ENCODE measurements at places on chromosomes 16 and 17.

DNA sequence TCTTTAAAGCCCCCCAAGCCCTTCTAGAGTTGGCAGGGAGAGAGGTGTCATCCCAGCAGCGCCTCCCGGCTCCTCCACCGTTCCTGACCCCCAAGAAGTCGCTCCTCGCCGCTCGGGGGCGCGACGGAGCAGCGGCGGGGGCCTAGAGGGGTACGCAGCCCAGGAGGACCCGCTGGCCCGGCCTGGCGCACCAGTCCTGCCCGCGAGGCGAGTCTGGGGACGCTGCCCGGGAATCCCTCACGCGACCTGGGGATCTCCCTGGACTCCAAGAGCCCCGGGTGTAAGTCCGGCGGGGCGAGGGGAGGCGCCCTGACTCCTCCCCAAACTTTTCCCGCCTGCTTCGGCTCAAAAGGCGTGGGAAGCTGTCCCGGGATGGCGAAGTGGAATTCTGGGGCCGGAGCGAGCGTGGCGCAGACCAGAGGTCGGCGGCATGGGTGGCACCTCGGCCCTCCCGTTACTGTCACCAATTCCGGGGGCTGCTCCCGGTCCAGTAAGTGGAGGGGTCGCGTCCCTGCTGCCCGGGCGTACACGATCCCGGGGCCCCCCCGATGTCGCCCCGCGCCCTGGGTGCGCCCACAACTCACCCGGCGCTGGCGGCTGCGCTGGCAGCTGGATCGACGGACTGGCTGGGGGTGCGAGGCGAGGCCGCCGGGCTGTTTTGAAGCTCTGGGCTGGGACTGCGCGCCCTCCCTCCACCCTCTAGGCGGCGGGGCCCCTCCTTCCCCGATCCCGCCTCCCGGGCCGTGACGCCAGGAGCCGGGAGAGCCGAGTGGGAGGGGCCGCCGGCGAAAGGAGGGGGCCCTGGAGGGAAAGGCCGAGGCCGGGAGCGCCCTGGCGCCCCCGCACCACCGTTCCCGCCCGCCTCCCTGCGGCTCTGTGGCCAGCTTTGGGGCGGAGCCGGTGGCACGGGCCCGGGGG is at the start of gene EMP2:
EMP2 (minus strand) TSS at position 634 of the 918 bp plus-strand sequence. CDS start 32,981 bp downstream, outside the sequence.
- DNase-seq, result no peak

- no peak for DNase-seq
These were observed 6.4 kb upstream of the MTSS2 start for GRCh38 chr16:70692130-70692872.

DNA sequence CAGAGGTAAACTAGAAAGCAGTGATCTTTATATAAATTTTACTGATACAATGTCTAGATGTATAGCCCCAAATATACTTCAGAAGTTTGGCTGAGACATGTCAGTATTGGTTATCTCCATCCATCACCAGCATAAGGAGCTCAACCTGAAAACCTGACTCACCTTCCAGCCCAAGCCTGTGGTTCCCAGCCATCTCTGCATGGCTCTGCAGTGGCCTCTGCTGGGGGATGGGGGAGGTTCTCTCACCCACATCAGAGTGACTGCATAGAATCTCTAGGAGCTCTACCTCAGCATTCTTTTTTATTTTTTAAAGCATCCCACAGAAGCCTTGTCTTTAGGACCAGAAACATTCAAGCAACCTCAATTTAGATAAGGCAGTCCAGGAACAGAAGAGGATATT is 27.3 kb downstream of the USP7 start:
- DNase-seq, result peak; percentile 79

- DNase-seq, result no peak
These were observed 10.1 kb downstream of the POLR3K start for GRCh38 chr16:43294-43693.

DNA sequence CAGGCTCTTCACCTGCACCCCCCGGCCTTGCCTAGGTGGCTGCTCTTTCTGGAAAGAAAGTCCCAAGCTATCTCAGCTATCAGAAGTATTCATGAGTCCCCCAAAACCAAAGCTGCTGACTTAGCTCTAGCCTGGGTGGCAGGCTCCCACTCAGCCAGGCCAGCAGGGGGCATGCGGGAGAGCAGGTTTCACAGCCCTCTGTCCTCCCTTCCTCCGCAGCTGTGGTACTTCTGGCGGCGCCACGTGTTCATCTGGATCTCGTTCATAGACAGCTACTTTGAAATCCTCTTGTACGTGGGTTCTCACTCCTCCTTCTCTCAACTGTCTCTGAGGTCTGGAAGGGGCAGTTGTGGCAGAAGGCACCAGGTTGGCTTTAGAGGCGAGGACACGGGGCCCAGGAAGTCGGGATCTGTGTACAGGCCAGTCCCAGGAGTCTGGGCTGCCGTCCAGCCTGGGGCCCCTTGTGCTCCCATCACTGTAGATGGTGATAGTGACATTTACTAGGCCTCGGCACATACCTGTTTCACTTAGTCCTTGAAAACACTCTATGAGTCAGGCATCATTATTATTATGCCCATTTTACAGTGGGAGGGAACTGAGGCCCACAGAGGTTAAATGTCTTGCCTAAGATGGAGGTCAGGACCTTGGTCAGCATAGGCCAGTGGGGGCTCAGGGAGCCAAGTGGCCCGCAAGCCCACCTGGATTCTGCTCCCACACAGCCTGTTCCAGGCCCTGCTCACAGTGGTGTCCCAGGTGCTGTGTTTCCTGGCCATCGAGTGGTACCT is 12.9 kb downstream of the TRPV2 start:
- DNase-seq, result no peak

DNA sequence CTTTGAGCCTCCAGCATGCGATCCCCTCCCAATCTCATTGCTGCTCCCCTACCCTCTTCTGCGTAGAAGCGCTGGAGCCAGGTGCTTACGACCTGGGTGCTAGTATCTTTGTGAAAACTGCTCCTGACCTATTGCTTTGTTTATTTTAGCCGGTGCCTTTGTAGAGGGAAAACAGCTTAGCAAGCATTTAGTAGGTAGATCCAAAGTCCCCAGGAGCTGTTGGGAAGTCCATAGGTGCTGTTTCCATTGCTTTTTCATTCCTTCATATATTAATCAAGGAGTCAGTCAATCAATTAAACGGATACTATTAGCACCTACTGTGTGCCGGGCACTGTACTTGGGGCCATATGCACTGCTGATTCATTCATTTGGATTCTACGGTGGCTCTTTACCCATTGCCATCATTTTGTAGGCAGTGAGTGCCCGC is 497.6 kb downstream of the WWOX start:
- DNase-seq, result no peak

- DNase-seq, result no peak
These were observed 8.8 kb upstream of the PAM16 start for GRCh38 chr16:4359914-4360313.

GRCh38 chr16:84040823-84041820 is 1.5 kb downstream of the SLC38A8 start:
- no peak for DNase-seq

DNA sequence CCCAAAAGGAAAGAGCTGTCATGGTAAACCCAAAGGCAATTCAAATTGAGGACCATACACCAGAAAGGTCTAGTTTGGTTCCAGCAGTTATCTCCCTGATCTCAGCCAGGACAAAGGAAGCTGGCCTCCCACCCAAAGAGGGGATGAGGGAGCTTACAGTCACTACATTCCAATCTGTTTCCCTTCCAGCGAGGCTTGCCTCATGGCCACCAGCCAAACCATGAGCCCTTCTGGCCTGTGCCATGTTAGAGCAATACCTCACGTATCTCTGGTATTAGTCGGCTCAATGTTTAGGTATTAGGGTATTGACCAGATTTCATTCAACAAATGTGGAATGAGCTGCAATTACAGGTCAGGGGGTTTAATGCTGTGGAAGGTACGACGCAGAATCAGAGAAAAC is 8.4 kb downstream of the NDUFAB1 start:
- DNase-seq, result no peak

- DNase-seq, result no peak
These were observed 14.9 kb upstream of the NFATC3 start for GRCh38 chr16:68070249-68070730.

- DNase-seq, result no peak
These were observed 100.6 kb upstream of the METRNL start for GRCh38 chr17:82978765-82979349.

DNA sequence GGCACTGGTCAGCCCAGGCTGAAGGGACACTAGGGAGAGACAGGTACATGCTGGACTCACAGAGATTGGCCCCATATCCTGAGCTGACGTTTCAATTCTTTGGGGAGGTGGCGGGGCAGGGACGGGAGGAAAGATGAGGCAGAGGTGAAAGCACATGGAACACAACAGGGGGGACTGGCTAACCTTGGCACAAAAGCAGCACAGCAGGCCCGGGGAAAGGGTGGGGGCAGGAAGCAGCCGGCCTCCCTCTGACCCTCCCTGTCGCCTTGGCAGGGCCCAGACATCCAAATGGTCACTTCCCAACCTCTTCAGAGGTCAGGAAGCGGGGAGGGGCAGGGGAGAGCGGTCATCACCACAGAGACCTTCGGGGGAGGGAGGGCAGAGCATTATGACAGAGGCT is 6.6 kb downstream of the VAT1 start:
- DNase-seq, result no peak

DNA sequence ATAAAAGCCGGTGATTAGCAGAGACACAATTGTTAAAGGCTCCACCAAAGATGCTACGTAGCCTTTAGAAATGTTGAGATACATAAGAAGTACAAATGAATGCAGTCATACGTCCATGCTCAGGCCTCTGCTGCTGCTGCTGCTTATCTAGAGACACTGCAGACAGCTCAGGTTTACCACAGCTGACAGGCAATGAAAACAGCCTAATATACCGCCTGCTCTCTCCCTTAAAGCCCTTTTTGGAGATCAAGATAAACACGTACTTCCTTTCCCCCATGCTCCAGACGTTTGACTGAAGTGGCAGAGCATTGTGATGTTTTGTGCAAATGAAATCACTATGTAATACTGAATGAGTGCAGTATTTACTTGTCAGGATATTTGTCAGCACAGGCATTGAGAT is 185.3 kb downstream of the AATF start:
- no peak for DNase-seq

- DNase-seq, result no peak
These were observed 21.0 kb downstream of the CYB5D2 start for GRCh38 chr17:4163951-4164350.

DNA sequence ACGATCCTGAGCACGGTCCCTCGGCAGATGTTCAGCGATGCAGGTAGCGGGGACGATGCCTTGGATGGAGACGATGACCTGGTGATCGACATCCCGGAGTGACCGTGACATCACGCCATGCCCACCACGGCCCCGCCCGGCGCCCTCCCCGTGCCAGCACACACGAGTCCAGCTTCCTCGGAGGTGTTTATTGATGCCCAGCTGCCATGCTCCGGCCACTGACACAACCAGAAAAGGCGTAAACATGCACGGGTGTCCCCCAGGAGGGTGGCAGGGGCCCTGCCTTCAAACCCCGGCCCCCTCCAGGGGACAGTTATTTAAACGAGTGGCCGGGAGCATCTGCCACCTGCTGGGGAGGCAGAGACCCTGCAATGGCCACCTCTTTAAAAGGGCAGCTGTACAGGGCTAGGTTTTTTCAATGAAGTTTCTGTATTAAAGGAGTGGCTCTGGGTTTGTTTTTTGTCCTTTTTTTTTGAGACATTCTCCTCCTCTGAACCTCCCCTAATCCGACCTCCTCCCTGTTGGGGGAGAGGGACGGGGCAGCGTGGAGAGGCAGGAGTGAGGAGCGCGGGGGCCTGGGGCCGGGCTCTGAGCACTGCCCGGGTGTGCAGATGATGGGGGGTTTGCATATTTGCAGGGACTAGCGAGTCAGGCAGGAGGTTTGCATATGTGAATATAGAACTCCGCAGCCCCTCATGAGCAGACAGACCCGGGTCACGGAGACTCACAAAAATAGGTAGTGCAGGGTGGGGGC is 5.3 kb downstream of the DOC2A start:
- DNase-seq, result no peak

DNA sequence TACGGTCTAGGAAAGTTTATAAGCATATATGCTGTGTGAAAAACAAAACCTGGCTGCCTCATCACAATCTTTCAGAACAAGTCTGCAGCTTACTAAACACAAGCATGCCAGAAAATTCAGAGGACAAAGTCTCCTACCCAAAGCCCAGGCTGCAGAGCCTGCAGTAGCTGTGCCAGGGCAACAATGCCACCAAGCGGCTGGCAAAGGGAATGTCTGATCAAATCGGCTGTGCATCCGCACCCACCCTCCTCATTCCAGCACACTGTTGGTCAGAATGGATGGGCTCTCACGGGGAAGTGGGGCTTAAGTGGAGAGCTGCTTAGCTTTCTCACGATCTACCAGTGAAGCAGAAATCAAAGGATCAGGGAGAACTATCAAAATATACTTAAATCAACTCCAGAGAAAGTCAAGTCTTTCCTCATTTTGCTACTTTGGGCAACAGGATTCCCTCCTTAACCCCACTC is 73.5 kb downstream of the CYTH1 start:
- peak; percentile 45 for DNase-seq

DNA sequence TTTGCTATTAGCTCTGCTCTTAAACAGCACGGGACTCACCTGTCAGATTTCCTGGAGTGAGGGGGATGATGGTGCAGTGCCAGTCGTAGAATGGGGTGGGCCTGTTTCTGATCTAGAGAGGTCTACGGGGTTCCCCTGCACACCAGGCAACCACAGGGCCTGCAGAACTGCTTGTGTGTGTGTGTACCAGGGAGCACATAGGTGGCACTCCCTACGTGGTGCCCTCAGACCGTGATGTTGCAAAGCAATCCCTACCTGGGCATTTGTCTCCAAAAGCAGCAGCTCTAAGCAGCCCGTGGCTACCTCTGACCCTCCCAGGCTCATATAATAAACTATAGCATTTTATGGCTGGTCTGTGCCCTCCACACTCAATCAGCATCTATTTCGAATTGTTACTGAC is 38.5 kb downstream of the MPRIP start:
- DNase-seq, result no peak

GRCh38 chr16:86077243-86077940 is 178.4 kb downstream of the IRF8 start:
- no peak for DNase-seq

- DNase-seq, result no peak
These were observed 97.8 kb upstream of the MAF start for GRCh38 chr16:79698341-79698753.

- DNase-seq, result no peak
These were observed 40.1 kb downstream of the ENGASE start for GRCh38 chr17:79114458-79115301.

GRCh38 chr17:57366558-57367351 is 110.4 kb downstream of the MSI2 start:
- DNase-seq, result no peak

DNA sequence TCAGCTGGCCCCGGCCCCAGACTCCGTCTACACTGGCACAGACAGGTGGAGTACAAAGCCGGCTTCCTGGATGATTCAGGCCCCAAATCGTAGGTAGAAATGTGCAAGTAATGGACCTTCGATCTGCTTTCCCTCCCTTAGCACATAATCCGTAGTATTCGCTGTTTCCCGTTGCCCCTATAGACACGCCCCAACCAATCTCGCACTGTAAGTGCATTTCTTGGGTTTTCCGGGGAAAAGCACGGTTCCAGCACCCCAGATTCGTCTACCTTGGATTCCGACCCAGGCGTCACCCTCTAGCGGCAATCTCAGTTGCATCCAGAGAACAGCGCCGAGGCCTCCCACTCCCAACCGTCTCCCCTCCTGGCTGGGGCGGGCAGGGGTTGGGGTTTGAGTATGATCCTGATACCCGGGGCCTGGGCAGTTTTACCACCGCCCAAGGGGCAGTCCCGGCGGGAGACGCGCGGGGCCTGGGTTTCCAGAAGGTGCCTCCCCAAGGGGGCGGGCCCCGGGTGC is 12.1 kb upstream of the FOXF1 start:
- DNase-seq, result no peak

Measured in T-helper 2 cell treated with Interferon-gamma antibody and Interleukin-4, amounts not matched to agents 5 μg/mL and 100 μg/mL, for 36 hours (primary cell).